ENCODE measurements at places on chromosomes 11 and 22. TPM values are rescaled to one million over a fixed set of nuclear protein-coding genes. Genes with fewer than 3 reads are reported as not detected.

NCF4 gene
- not detected for total RNA-seq

- no peak for DNase-seq
- no peaks in the 10 kb centered on the region for H3K36me3 ChIP-seq
- no peak overlapping the region for H3K27ac ChIP-seq
- H3K4me3 ChIP-seq: no peak overlapping the region
- no peaks in the 10 kb centered on the region for H3K27me3 ChIP-seq
These were observed 223.5 kb upstream of the BLID start for GRCh38 chr11:122339436-122340060.

DNA sequence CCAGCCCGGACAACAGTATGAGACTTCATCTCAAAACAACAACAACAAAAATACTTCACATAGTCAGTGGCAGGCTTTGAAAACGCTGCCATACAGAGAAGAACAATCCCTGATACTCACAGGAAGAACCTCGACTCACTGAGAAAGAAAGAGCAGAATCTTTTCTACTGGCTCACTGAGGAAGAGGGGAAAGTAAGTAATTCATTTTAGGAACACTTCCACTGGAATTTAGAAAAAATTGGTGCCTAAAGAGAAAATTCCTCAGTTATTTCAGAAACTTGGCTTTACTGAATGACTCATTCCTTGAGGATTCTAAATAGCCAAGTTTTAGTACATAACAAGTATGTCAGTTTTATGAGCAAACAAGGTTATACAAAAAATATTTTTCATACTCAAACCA lies 12.3 kb downstream of the NARS2 start:
- H3K36me3 ChIP-seq: peaks cover 18% of the 10 kb centered on the region
- DNase-seq: no peak
- H3K4me1 ChIP-seq: peaks cover 6% of the 10 kb centered on the region

DNA sequence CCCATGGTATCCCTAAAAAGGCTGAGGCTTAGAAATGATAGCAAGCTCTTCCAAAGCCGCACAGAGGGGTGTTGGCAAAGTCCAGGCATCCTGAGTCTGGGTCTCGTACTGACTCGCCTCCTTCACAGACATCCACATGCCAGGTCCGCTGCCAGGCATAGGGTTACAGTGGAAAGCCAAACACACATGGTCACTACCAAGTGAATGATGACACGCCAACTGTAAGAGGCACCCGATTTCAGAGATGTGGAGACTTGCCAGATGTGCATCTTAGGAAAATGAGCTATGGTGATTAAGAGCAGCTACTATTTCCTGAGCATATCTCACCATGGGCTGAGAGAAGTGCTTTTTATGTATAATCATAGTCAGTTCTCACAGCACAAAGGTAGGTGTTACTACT lies 314.9 kb downstream of the MIAT start:
- no peaks in the 10 kb centered on the region for H3K4me1 ChIP-seq
- DNase-seq: no peak
- H3K36me3 ChIP-seq: no peaks in the 10 kb centered on the region

All from type B pancreatic cell (in vitro differentiated cells).